Stimulated activated CD8-positive, alpha-beta memory T cell treated with anti-CD3 and anti-CD28 coated beads, Interleukin-12 subunit alpha, Interleukin-12 subunit beta, amount 100 ng/mL, for 4 hours (primary cell): ENCODE measurements at places on chromosomes 2 and 18.

DNA sequence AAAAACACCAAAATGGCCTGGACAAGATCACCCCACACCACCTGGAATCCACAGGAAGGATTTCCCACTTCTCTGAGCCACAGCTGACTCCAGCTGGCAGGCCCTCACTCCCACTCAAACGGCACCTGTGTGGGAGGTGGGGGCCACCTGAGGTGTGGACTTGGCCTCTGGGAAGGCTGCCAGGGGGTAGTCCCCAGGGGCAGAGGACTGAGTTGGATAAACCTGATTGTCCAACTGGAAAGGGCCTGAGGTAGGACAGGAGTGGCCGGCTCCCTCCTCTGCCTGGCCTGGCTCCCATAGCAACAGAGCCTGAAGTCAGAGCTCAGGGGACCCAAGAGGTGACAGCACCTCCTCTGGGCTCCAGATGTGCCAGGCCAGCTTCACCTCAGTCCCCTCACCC lies 300.2 kb downstream of the CELF4 start:
- DNase-seq = no peak

DNA sequence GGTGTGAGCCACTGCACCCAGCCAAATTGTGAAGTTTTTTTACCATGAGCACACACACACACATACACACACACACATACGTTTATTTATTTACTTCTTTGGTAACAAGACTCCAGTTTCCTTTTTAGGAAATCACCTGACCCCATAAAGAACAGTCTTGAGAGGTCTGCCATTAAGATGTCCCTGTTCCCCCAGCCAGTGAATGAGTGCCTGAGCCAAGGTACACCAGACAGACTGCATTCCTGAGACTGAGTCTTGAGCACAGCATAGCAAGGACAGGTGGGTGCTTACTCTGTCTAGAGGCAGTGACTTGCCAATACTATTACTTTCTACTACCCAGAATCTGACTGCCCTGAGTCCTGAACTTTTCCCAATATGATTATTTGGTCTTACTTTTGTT lies 167.2 kb upstream of the SATB2 start:
- no peak for DNase-seq

GRCh38 chr18:26073758-26074157 lies 16.7 kb downstream of the SS18 start:
- DNase-seq = no peak

DNA sequence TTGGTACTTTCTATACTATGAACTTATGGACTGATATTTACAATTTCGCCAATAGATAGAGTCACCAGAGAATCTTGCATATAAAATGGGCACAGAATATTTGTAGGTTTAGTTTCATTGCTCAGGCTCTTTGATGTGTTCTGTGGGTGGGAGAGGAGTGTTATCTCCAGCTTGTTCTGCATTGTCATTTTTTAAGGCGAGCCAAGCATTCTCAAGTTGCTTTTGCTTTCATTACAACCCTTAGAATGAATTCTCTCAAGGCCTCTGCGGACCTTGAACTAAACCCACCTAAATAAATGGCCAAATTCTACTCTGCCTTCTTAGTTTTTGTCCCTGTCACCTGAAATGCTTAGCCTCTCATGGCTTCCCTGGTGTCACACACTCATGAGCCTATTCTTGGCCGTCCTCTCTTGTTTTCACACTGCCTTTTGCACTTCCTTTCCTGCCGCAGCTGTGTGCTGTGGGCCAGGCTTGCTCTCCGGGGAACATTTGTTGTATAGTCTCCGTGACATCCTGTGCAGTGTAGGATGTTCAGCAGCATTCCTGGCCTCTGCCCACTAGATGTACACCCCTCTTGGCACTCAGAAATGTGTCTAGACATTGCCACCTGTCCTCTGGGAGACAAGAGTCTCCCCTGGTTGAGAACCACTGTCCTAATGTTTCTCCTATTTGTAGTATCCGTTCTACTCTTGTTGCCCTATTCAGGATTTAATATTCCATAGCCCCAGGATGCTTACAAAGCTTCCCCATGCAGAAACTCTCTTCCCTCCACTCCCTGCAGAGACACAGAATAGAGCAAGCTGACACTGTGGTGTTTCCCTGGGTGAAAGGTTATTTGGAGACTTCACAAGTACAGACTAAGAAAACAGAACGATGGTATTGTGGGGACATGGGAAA lies 255.6 kb downstream of the PTPRM start:
- no peak for DNase-seq

GRCh38 chr2:64114063-64114911 lies 29.9 kb downstream of the PELI1 start:
- DNase-seq = no peak

- DNase-seq = no peak
Measured at GRCh38 chr2:124666976-124667375, 641.9 kb downstream of the CNTNAP5 start.
